Common myeloid progenitor, CD34-positive (primary cell): ENCODE measurements at places on chromosomes 1 and 21.
A peak's percentile ranks its signal among the peaks of the same experiment; 100 is the strongest.

DNA sequence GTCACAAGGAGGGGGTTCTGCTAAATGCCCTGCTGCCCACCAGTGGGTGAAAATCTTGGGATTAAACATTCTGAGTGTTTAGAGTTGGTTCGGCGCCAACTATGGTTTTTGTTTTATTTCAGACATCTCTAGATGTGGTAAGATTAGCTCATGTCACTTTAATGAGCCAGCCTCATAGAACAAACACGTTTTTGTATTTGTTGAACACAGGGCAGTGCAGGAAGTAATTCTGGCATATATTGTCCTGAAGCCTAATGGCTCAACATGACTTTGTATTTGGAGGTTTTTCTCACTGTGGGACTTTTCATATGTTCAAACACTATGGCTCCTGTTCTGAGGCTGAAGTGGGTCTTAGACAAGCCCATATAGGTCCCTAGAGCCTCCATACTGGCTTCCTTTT is 107.8 kb downstream of the NGF start:
- DNase-seq = no peak

DNA sequence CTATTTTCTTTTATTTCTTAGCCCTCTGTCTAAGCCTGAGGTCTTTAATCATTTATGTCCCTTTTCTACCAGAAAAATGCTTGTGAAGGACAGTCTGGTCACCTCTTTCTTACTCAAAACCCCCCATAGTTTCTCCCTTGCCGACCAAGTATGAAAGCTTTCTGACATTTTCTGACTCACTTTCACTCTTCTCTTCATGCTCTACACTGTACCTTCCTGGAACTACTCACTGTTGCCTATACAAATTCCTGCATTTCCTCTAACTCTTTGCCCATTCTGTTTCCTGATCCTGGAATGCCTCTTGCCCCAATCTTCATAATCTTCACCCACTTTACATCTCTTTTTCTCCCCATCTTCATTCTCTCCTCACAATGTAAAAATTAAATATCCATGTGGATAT is 380.0 kb downstream of the HHIPL2 start:
- no peak for DNase-seq

DNA sequence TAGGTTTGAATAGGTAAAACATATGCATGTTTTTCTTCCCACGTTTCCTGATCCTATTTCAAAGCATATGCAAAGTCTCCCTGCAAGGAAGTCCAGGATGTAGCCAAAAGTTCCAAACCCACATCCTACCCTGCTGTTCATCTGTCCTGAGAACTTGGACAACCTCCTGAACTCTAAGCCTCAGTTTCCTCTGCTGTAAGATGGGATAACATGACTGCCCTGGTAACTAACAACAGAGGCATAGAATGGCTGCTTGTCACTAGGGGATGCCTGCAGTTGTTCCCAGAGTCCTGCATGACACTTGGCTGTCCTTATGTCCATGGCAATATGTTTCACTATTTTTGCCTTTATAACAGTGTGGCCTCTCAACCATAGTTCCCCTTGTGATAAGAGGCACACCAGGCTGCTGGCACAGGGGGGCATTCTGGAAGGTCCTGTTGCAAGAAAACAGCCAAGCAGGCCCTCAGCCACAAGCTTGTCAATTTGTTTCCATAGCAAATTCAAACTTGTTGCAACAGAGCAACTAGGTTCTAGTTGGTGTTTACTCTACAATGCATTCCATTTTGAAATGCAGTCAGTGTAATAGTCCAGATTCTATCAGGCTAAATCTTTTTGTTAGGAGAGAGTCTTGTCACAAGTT is 1.5 kb upstream of the HDGF start:
- peak; percentile 57 for DNase-seq

- no peak for DNase-seq
Observed at GRCh38 chr1:22545141-22545540, 18.1 kb upstream of the EPHA8 start.

GRCh38 chr1:244207042-244207934 is 156.2 kb downstream of the ZBTB18 start:
- DNase-seq = no peak

- no peak for DNase-seq
Observed at GRCh38 chr1:1100296-1100695, 15.6 kb downstream of the C1orf159 start.

DNA sequence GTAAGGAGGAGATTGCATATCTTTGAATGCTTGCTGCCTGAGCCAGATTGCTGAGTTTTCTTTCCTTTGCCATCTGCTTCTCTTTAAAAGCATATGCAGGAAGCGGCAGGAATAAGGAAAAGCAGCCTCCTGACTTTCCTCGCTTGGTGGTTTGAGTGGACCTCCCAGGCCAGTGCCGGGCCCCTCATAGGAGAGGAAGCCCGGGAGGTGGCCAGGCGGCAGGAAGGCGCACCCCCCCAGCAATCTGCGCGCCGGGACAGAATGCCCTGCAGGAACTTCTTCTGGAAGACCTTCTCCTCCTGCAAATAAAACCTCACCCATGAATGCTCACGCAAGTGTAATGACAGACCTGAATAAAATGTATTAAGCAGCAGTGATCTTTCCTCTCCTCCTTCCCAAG is 1.5 kb downstream of the CORT start:
- DNase-seq = no peak

GRCh38 chr1:19809044-19809750 is 5.9 kb downstream of the RNF186 start:
- DNase-seq = peak; percentile 9
